ENCODE measurements at places on chromosomes 11 and 22. TPM values are rescaled to one million over a fixed set of nuclear protein-coding genes. Genes with fewer than 3 reads are reported as not detected.

GRCh38 chr22:28046100-28046499 is 127.0 kb upstream of the PITPNB start:
- H3K27me3 ChIP-seq, result no peaks in the 10 kb centered on the region
- no peaks in the 10 kb centered on the region for H3K36me3 ChIP-seq
- DNase-seq, result no peak
- peaks cover 5% of the 10 kb centered on the region for H3K4me1 ChIP-seq

GRCh38 chr22:43217285-43218030 is 30.5 kb upstream of the TTLL12 start:
- no peaks in the 10 kb centered on the region for H3K27me3 ChIP-seq
- H3K36me3 ChIP-seq, result no peaks in the 10 kb centered on the region
- H3K27ac ChIP-seq, result no peak overlapping the region
- no peak overlapping the region for H3K4me3 ChIP-seq

GRCh38 chr11:62925745-62926679 is 4.8 kb upstream of the CHRM1 start:
- no peak overlapping the region for H3K27ac ChIP-seq
- H3K4me1 ChIP-seq, result peaks cover 6% of the 10 kb centered on the region
- H3K4me3 ChIP-seq, result peak overlapping the region; percentile 22

DNA sequence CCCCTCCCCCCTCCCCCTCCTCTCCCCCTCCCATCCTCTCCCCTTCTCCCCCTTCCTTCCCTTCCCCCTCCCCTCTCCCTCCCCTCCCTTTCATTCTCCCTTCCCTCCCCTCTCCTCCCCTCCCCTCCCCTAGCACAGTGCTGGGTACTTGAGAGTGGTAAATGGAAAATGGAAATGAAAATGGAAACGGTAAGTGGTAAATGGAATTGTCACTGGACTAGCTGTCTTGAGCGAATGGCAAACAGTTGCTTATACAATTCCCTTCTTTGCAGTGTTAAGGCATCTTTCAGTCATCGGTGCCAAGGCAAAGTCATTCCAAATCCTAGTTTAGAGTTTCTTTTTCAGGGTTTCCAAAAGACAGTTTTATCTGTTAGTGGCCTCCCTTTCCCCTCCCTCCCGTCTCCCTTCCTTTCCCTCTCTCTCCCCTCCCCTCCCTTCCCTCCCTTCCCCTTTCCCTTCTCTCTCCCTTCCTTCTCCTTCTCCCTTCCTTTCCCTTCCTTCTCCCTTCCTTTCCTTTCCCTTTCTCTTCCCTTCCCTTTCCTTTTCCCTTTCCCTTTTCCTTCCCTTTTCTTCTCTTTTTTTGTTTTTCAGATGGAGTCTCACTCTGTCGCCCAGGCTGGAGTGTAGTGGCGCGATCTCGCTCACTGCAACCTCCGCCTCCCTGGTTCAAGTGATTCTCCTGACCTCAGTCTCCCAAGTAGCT is 47.3 kb downstream of the GRAMD1B start:
- peaks cover 27% of the 10 kb centered on the region for H3K4me1 ChIP-seq
- H3K27me3 ChIP-seq, result no peaks in the 10 kb centered on the region
- no peak overlapping the region for H3K4me3 ChIP-seq
- H3K36me3 ChIP-seq, result no peaks in the 10 kb centered on the region
- H3K27ac ChIP-seq, result no peak overlapping the region

Gene APOL3
- total RNA-seq, result 36.9 TPM

Gene SH3BP1
- 2.8 TPM for total RNA-seq

Gene ACCS
- 10.0 TPM for total RNA-seq

Gene KRTAP5-7
- not detected for total RNA-seq

Measured in endothelial cell of umbilical vein (primary cell).